Hematopoietic multipotent progenitor cell treated with erythropoietin and hydrocortisone succinate and interleukin-3 and kit ligand, for 4 days (in vitro differentiated cells): ENCODE measurements at places on chromosomes 1 and 21.

GRCh38 chr1:34286511-34286910, 109.8 kb downstream of the C1orf94 start:
- DNase-seq: no peak

- no peak for DNase-seq
Measured at GRCh38 chr21:45845063-45845769, 136.4 kb upstream of the COL6A1 start.

DNA sequence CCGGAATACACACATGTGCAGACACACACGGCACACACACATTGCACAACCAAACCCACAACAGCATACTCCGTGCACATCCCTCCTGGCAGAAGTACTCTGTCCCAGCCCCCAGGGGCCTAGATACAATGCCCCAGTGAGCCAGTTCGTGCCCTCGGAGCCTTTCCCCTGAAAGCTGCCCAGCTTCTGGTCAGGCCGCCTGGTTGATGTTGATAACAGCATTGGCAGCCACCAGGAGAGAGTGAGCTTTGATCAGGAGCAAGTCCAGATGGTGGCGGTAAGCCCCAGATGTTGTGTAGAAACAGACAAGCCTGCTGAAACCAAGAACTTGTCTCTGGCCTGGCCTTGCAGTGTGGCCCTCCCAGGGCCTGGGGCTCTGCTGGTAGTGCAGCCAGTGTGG, 109.1 kb downstream of the GRIK3 start:
- DNase-seq: peak; percentile 22

- no peak for DNase-seq
Measured at GRCh38 chr1:235953801-235954200, 87.1 kb upstream of the LYST start.

DNA sequence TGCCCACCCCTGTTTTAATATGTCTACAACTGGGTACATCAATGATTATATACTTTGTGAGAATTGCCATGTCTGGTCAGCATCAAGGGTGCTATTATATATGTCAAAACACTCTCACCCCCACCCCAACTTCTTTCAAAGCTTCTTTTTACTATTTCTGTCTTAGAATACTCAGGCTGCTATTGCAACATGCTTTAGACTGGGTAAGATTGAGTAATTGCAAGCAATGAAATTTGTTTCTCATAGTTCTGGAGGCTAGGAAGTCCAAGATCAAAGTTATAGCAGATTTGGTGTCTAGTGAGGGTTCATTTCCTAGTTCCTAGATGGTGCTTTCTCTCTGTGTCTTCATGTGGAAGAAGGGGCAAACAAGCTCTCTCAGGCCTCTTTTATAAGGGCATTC, 100.5 kb upstream of the KCNK1 start:
- no peak for DNase-seq

DNA sequence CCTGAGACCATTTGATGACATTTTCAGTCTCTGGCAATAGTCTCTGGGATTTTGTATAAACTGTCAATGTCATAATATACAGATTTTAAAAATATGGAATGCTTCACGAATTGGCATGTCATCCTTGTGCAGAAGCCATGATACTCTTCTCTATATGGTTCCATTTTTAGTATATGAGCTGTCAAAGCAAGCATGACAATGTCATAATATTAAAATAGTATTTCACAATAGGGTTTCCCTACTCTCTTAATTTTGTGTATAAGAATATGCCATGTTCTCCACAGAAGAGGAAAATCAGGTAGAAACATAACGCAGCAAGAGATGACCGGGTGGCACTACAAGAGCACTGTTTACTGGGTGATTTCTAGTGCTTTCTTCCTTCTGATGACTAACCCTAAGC, 8.3 kb upstream of the DIPK1A start:
- DNase-seq: no peak

GRCh38 chr1:77089756-77090155, 129.5 kb downstream of the PIGK start:
- DNase-seq: no peak

GRCh38 chr1:16307222-16307621, 45.1 kb downstream of the FBXO42 start:
- DNase-seq: no peak

DNA sequence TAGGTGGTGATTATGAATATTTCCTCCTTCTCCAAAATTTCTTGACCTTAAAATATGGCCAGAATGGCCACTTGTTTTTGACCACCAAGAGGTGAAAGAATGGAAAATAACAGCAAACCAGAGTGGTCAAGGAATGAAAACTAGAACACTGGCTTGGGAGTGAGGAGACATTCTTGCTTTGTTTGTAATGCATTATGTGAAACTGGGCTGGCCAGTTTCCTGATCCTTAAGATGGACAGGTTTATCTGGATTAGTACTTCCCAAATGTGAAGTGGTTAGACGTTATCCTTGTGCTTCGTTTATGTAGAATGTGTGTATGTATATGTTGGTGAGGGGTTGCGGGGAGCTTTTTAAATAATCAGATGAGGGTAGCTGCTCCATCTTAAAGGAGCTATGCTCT, 12.8 kb downstream of the PLA2G4A start:
- DNase-seq: no peak

DNA sequence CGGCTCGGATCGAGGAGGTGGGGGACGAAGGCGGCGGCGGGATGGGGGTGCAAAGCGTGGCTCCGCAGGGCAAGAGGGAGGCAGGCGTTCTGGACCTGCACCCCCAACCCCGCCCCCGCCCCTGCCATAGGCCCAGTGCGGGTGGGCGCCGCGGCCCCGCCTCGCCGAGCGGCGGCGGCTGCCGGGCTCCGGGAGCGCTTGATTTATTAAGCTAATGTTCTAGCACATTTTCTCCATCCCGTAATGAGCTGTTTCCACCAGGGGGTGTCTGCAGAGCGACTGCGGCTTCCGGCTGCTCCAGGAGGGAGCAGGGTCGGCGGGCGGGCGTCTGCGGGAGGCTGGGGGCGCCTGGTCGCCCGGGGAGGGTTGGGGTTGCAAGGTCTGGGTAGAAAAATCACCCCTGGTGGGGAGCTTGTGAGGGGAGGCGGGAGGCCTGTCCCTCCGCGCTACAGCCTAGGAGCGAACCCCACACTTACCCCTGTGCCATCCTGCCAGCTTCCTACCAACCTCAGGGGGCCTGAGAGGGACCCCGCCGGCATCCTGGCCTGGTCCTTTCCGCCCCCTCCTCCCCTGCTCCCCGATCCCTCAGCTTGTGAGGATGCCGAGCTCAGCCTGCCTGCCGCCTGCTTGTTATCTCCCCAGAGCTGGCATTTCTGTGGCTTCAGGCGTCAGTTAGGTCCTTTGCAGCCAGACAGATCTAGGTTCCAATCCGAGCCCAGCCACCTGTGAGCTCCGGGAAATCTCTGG, 48.5 kb upstream of the ACOT11 start:
- peak; percentile 87 for DNase-seq

GRCh38 chr1:30271401-30272276, 451.7 kb downstream of the MATN1 start:
- DNase-seq: no peak

DNA sequence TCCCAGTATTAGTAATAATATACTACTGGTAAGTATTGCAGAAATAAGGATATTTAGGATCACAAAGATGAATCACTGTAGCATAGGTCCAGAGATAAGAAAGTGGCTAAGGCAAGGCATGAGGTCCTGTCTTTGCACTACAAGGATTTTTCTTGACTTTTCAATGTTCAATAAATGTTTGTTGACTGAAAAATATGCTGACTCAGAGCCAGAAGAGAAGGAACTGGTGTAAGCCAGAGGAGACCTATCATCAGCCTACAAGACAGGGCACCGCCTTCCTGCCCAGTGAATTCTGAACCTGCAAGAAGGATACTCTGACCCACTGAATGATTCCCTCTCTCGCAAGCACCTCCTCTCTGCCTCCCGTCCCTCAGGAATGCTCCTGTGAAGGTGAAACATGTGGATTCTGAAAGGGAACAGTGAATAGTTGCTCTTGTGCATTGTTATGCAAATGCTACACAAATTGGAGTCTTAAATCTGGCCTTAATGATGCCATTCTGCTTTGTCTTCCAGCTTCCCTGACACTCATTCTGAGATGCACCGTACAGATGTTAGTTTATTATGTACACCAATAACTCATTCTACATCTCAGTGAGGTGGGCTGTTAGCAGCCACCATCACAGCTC, 540.0 kb downstream of the OMA1 start:
- DNase-seq: no peak

DNA sequence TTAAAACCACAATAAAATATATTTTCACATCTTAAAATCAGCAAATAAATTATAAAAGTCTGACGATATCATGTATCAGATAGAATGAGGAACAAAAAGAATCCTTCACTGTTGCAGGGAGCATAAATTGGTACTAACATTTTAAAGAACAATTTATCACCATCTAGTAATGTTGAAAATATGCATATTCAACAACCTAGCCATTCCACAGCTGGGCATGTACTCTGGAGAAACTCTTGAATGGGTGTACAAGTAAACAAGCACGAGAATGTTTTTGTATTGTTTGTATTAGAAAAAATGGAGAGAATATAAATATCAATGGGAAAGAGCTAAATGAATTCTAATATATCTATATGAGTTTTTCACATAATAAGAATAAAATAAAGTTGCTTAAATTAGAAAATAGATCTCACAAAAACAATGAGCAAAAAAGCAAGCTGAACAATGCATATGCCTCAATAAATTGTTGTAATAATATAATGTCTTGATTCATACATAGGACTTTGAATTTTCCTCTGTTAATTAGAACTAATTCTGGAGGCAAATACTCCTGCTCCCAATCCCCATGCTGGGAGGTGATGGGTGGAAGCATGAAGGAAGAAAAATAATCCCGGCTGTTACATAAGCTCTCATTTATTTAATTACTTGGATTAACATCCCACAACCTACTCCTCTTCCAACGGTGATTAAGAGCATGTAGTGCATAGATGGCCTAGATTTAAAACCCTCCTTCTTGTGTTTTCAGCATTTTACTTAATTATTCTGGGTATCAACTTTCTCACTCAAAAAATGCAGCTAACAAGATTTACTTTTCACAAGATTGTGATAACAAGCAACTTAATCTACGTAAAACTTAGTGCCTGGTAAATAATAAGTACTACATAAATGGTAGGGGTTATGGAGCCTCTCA, 5.5 kb upstream of the FMO2 start:
- DNase-seq: no peak

GRCh38 chr1:208775841-208776240, 531.7 kb upstream of the PLXNA2 start:
- no peak for DNase-seq

- DNase-seq: no peak
Measured at GRCh38 chr1:9373619-9374018, 80.9 kb downstream of the SPSB1 start.

GRCh38 chr1:235079443-235080296, 49.0 kb downstream of the TOMM20 start:
- no peak for DNase-seq

DNA sequence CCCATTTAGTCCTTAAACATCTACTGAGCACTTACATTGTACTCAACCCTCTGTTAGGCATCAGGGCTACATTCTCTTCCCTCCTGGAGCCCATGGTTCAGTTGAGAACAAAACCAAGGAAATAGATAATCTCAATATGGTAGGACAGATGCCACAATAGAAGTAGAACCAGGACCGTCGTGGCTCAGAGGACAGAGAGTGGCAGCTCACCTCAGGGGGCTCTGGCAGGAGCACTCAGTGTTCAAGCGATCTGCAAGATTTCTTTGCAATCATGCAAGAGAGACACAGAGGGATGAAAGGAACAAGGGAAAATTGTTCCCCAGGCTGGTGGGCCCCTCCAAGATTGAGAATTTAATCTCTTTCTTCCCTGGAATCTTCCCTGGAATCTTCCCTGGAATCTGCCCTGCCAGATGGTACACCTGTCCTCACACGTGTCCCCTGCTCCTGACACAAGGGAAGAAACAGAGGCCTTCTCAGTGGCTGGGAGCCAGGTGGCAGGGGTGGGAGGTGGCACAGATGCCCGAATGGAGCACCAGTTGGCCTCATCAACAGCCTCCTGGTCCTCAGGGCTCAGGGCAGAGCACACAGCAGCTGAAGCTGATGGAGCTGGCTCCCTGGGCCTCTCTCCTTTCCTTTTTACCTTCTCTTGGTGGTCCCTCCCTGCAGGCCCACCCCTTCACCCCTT, 135.4 kb downstream of the PLXNA2 start:
- DNase-seq: no peak

- peak; percentile 90 for DNase-seq
Measured at GRCh38 chr21:33266050-33266788, at the start of gene IL10RB. Gene IL10RB, plus strand, starts transcription at chr21:33266367. Its CDS starts 99 bp downstream, at chr21:33266466.

- peak; percentile 84 for DNase-seq
Measured at GRCh38 chr1:61192663-61193330, 110.4 kb downstream of the NFIA start.

DNA sequence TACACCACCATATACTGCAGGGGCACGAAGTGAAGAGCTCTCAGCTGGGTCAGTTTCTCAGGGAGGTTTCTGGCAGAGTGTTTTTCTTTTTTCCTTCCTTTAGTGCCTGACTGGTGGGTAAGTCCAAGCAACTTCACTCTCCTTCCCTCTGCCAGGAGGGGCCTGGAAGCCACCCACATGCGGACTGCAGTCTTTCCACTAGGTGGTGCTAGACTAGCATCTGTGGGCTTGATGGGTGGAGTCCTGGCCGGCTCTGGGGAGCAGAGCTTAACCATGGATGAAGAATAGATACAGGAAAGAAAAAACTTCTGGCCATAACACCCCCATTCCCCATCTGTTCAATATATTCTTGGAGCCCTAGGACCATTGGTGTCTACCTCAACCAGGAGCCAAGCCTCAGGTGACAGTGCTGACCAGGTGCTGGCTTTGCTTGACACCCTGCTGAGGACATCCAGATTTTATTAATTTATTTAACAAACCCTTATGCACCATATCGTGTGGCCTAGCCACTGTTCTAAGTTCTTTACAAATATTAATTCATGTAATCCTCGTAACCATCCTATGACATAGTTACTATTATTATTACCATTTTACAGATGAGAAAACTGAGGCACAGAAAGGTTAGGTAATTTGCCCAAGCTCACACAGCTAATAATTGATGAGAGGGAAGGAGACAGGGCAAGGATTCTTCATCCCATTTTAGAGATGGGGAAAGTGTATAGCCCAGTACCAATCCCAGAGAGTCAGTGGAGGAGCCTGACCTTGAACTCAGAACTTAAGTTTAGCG, 126.7 kb upstream of the CSF3R start:
- peak; percentile 85 for DNase-seq

GRCh38 chr1:8182034-8182761, 135.7 kb upstream of the SLC45A1 start:
- DNase-seq: no peak

DNA sequence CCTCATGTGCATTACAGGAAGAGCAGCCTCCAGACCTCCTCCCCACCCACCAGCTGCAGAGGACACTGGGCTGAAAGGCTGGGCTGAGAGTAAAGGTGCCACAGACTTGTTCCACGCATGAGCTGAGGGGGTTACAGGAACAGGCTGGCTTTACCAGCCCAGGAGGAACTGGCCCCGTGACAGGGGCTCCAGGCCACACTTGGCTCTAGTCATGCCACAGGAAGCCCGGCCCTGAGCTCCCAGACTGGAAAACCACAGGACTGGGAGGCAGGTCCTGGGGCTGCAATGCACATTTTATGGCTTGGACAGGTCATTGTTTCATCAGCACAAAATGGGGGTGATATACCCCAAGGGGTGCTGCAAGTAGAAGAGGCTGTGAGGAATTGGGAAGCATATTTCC, 35.6 kb downstream of the GPA33 start:
- no peak for DNase-seq

- DNase-seq: peak; percentile 25
Measured at GRCh38 chr21:25709684-25710265, 24.9 kb downstream of the ATP5PF start.

GRCh38 chr1:221543529-221544120, 198.3 kb downstream of the DUSP10 start:
- peak; percentile 71 for DNase-seq
